Activated CD4-positive, alpha-beta T cell treated with anti-CD3 and anti-CD28 coated beads for 4 hours (primary cell): ENCODE measurements at places on chromosomes 2 and 18.
A peak's percentile ranks its signal among the peaks of the same experiment; 100 is the strongest.

- DNase-seq = no peak
Measured at GRCh38 chr2:37917281-37918228, 7.5 kb upstream of the RMDN2 start.

GRCh38 chr18:57175532-57175931 is 28.6 kb downstream of the BOD1L2 start:
- no peak for DNase-seq

DNA sequence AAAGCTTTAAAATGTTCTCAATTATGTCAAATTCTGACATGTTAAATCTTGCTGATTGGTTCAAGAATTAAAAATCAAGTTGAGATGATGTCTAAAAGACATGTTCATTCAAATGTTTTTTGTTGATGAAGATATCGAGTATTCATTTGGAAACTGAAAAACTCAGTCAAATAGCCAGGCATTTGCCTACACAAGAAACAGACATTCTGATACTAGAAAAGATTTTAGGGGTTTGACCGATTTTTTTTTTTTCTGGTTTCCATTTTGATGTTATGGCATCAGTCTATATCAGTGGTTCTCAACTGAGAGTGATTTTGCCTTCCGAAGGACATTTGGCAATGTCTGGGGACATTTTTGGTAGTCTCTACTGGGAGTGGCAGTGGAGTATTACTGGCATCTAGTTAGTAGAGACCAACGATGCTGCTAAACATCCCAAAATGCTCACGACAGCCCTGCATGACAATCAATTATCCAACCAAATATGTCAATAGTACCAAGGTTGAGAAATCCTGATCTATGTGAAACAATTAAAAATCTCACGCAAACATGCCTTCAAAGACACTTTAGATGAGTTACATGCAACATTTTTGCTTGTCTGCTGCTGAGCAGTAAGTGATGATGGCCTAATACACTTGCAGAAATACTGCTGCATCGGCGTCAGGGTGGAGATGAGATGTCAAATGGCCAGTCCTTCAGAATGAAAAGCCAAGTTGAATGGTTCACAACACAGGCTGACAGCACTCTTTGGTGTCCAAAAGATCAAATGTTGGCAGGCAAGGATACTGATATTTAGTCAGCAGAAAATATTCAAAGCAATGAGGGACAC is 12.5 kb downstream of the RASGRP3 start:
- no peak for DNase-seq

DNA sequence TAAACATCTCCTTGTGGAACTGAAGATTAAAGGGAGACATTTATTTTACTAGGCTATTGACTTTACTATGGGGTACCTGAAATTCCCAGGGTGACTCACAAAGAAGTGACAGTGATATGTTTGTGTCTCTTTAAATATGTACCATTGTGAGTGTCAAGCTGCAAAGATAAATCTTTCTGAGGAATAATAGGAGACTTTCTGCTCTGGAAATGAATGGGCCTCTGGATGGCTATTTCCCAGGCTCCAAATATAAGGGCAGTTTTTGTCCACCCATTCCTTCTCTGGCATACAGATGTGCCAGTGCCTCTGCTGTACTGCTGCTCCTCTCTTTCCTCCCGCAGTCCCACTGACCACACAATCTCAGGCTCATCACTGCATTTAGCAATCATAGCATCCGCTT is 586.4 kb upstream of the CNTNAP5 start:
- no peak for DNase-seq

DNA sequence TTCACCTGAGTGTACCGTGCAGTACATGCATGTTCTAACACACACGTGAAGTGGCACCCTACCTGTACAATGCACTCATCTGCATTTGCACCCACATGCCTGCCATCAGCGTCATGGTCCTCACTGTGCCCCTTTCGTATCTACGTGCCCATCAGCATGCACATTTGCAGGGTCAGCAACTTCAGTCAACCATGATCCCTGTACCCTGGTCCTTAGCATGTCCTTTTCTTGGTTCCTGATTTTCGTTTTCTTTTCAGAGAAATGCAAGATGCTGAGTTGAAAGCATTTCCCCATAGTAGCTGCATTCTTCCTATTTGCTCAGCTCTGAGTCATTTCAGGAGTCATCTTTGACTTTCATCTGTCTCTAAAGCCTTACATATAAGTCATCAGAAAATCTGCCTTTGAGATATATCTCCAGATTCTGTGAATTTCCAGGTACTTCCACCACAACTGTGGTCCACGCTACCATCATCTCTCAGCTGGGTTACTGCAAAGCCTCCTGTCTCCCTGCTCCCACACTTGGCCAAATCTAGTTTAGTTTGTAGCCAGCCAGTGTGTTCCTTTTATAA is 14.7 kb upstream of the PUM2 start:
- DNase-seq = peak; percentile 3
